ENCODE measurements at places on chromosomes 11 and 22.

- no peak for DNase-seq
These were observed 15.7 kb downstream of the ZNF214 start for GRCh38 chr11:7004482-7004881.

GRCh38 chr22:29670626-29671025, 49.2 kb upstream of the CABP7 start:
- no peak for DNase-seq

DNA sequence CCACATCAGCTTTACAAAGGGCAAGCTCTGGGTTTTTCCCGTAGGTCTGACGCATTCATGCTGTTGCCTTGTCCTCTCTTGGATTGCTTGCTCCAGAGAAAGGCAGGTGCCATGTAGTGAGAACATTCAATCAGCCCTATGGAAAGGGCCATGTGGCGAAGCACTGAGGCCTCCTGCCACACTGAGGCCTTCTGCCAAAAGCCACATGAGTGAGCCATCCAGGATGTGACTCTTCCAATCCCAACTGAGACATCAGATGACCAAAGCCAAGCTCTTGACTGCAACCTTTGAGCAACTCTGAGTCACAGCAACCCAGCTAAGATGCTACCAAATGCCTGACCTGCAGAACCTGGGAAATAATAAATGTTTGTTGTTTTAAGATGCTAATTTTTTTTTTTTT, 9.0 kb upstream of the PANX3 start:
- no peak for DNase-seq

DNA sequence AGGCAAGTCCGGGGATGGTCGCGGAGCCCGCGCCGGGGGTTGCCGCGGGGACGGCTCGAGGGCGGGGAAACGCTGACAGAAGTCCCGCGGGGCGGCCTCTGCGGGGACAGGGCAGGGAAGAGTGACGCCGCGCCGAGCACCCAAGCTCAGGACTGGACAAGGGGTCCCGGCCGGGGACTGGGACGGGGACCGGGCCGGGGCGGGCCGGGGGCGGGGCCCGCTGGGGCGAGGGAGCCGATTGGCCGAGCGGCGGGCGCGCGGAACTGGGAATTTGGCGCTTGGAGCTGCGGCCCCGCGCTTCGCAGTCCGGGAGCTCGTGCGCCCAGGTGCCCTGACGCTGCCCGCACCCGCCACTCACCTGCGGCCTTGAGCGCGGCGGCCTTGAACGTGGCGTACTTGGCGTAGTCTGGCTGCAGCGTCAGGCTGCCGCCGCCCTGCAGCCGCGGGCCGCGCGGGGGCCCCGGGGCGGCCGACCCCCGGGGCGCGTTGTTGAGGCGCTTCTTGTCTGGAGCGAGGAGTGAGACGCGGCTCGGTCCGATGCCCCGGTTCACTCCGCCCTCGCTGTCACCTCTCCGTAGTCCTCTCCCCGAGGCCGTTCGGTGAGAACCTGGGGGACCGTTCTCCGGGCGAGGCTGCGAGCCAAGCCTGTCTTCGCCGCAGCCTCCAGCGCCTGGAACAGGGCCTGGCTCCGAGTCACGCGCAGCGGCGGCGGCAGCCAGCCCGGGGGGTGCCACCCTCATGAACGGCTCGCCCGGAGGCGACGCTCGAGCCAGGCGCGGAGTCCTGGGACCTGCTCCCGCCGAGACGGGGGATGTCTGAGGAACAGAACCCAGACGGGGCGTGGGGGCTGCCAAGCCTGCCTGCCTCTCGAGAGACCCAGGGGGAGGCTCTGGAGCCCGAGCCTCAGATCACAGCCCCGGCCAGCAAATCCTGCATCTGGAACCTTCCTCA, 4.5 kb downstream of the SHISA8 start:
- DNase-seq = peak; percentile 51

DNA sequence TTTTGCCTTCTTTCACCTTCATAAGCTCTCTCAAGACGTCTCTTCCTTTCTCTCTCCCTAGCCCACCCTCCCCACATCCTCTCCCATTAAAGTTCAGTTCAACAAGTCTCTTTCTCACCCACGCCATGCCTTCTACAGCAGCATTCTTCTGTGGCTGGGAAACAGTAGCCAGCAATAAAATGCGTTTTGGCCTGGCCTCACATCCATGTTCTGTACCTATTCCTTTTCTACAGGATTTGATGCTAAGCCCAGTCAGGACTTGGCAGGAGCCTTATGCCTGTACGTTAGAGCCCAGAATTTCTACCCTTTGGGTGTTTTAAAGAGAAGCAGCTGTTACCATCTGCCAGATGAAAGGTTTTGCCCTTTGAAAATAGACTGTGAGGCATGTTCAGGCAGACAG, 7.1 kb upstream of the CD44 start:
- DNase-seq = no peak

GRCh38 chr11:11020747-11021149, 162.9 kb upstream of the ZBED5 start:
- DNase-seq = no peak

- no peak for DNase-seq
These were observed 527.8 kb downstream of the BRD1 start for GRCh38 chr22:49299821-49300231.

- DNase-seq = no peak
These were observed 163.7 kb downstream of the LARGE1 start for GRCh38 chr22:33756508-33756949.

GRCh38 chr11:45233121-45233803, 52.9 kb downstream of the SYT13 start:
- DNase-seq = peak; percentile 59

DNA sequence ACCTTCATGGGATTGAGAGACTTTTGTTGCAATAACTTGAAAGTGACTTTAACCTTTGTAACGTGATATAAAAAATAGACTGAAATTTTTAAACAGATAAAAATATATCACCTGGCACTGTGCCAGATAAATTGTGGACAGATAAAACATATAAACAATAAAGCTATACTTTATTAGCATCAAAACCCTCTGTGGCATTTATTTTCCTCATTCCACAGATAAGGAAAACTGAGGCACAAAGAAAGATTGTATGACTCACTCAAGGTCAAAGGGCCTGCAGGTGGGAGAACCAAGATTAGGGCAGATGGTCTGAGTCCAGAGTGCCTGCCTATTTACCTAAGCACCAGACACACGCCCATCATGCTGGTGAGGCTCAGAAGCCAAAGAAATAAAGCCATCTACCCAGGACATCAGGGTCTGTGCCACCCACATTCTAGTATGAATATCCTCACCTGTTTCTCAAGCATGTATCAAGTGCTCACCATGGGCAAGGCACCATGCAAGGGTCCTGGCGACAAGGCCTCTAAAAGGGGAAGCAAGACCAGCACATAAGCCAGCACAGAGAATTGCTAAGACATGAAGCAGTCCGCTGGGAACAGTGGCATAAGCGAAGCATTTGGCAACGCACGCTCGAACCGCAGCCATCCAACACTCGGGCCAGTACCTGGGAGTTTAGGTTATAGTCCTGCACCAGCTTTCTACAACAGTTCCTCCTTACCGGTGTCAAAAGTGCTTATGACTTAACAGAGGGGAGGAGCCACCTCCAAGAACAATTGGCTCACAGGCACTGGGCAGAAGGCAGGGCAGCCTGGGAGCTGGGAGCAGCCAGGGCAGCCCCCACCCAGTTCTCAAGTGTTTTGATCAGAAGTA, 17.6 kb downstream of the MYH9 start:
- no peak for DNase-seq

DNA sequence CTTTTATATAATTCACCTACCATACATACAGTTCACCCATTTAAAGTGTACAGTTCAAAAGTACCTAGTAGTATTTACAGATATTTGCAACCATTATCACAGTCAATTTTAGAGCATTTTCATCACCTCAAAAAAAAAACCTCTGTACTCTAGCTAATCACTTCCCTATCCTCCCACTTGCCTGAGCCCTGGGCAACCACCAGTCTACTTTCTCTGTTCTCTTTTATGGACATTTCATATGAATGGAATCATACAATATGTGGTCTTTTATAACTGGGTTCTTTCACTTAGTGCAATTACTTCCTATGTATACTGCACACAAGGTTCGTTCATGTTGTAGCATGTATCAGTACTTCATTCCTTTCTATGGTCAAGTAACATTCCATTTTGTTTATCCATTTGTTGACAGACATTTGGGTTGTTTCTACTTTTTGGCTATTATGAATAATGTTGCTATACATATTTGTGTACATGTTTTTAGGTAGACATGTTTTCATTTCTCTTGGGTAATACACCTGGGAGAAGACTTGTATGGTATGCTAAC, 17.8 kb upstream of the NEU3 start:
- no peak for DNase-seq

GRCh38 chr22:30332994-30333706, 6.4 kb upstream of the TBC1D10A start:
- DNase-seq = no peak

GRCh38 chr11:65434057-65434666, 11.6 kb downstream of the NEAT1 start:
- peak; percentile 8 for DNase-seq

DNA sequence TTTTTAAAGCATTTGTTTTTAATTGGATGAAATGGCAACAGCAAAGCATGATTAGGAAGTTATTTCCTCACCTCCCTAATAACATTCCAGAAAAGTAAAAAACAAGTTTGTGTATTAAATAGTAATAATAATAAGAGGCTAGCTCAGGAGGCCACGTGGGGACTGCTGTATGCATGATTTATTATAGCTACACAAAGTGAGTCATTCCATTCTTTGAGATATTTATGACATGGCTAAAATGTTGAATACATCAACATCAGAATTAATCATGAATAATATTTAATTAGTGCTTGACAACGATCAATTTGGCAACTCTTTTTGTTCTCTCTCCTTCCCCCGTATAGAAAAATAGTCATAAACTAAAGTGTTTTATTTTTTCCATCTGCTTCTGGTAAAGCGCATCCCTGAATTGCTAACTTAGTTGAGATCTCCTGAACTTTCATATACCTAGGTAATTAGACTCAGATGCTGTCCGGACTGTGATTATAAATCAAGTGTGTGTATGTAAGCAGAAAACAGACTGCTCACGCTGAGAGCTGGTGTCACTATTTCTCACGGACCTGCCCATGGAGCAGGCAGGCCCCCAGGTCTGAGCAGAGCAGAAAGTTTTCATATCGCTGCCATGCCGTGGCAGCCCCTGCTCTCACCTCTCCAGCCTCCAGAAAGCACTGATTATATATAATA, 125.7 kb downstream of the WT1 start:
- no peak for DNase-seq

- DNase-seq = no peak
These were observed 8.4 kb downstream of the TSPAN4 start for GRCh38 chr11:850775-851763.

DNA sequence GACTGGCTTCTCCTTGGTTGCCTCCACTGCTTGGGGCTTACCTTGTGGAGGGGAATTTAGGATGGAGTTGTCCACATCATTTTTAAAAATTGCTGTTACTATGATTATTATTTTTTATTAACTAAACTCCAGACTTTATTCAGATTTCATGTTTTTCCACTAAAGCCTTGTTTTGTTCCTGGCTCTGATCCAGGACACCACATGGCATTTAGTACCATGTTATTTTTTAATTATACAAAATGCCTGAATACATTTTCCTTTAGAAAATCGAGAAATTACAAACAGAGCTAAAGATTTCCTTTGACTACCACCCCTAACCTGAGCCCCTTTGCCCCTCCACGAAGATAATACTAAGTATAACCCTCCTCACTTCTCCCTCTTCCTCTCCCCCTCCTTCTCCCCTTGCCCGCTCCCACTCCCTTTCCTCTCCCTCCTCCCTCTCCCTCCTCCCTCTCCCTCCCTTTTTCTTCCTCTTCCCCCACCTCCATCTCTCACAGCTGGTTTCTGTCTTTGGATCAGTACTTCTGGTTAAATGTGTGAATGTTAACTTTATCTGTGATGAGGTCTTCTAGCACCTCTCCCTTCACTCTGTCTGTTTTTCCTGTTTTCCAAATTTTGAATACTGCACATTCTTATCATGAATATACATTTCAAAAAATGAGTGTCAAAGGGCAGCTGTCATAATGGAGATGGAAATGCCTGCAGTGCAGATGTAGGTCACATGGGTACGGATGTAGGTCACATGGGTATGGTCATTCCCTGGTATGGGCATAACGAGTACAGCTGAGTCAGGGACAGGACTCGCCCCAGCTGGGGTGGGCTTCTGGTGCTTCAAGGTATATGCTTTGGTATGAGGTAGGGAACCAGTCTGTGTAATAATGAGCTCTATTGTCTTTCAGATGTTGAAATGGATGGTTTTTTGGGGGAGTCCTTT, 54.4 kb upstream of the OR4B1 start:
- DNase-seq = no peak

- DNase-seq = no peak
These were observed 21.2 kb upstream of the ALDH3B2 start for GRCh38 chr11:67695606-67696005.

- no peak for DNase-seq
These were observed 54.6 kb upstream of the TOP3B start for GRCh38 chr22:22037229-22037628.

GRCh38 chr11:30106222-30107181, 89.7 kb upstream of the KCNA4 start:
- no peak for DNase-seq

GRCh38 chr11:61125310-61125684, 23.0 kb downstream of the CD5 start:
- DNase-seq = no peak

DNA sequence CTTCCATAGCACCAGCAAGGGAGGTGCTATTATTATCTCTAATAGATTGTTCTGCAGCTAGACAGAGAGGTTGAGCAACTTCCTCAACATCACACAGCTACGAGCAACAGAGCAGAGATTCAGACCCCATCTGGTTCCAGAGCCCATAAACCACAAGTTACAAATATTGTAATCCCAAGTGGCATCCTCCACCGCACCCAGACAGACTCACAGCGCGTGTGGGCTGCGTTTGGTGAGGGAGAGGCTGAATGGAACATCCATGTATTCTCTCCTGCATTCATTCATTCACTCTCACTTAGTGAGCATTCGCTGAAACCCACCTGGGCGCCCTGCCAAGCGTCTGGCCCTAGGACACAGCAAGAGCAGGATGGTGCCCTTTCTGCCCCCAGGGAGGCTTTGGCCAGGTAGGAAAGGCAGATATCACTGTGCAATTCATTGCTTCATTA, 33.5 kb downstream of the LIF start:
- DNase-seq = no peak

DNA sequence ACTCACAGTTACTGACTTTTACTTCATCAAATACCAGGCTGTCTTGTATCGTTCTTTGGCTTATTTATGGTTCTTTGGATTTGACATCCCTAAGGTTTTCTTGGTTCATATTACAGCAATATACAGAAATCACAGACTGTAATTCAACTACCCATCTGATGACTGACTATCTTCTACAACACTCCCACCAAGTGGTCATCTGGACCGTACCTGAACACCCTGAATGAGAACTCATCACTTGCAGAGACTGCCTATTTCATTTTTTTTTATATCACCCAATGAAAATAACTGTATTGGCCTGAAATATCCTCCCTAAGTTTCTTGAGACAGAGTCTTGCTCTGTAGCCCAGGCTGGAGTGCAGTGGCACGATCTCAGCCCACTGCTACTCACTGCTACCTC, 9.5 kb upstream of the UPB1 start:
- no peak for DNase-seq

- no peak for DNase-seq
These were observed 7.1 kb downstream of the PRPF19 start for GRCh38 chr11:60899046-60899936.

GRCh38 chr11:27700351-27701301, at the start of gene BDNF:
Gene BDNF, minus strand, starts transcription at chr11:27700455. Its CDS starts 41,891 bp downstream, at chr11:27658564.
- no peak for DNase-seq
